Right cardiac atrium (tissue), 5 donors: ENCODE measurements at places on chromosomes 3 and 15. TPM values are rescaled to one million over a fixed set of nuclear protein-coding genes. Genes with fewer than 3 reads are reported as not detected.

The EBLN2 gene
- 1.2 TPM for polyA plus RNA-seq

The CPA3 gene
- 0.11 TPM for polyA plus RNA-seq

The STRC gene
- 0.09 TPM for polyA plus RNA-seq

The TOMM70 gene
- polyA plus RNA-seq = 28.4 TPM

The CBLB gene
- polyA plus RNA-seq = 18.0 TPM

The CX3CR1 gene
- polyA plus RNA-seq = 0.20 TPM

The TMEM158 gene
- 0.20 TPM for polyA plus RNA-seq

The UCN2 gene
- polyA plus RNA-seq = 0.16 TPM

The CCR4 gene
- 0.05 TPM for polyA plus RNA-seq

The CFAP92 gene
- polyA plus RNA-seq = 0.11 TPM

The IL17RC gene
- 40.4 TPM for polyA plus RNA-seq

The LRTM1 gene
- not detected for polyA plus RNA-seq

The VEPH1 gene
- polyA plus RNA-seq = 0.25 TPM

The TRH gene
- polyA plus RNA-seq = not detected

The PLA2G4E gene
- 0.07 TPM for polyA plus RNA-seq

The CATSPER2 gene
- 2.5 TPM for polyA plus RNA-seq

The CCDC39 gene
- polyA plus RNA-seq = not detected

The UROC1 gene
- not detected for polyA plus RNA-seq

The TLR9 gene
- 0.05 TPM for polyA plus RNA-seq

The EMC7 gene
- polyA plus RNA-seq = 109 TPM

The C3orf22 gene
- polyA plus RNA-seq = not detected

The GOLGA6L4 gene
- 1.0 TPM for polyA plus RNA-seq

The CORO2B gene
- 6.9 TPM for polyA plus RNA-seq

The TRIM42 gene
- polyA plus RNA-seq = not detected

The C3orf85 gene
- not detected for polyA plus RNA-seq

The NSMCE3 gene
- 8.1 TPM for polyA plus RNA-seq

The COX5A gene
- 2,062 TPM for polyA plus RNA-seq

The MFSD1 gene
- polyA plus RNA-seq = 21.9 TPM

The XPC gene
- polyA plus RNA-seq = 8.8 TPM

The ADGRG7 gene
- polyA plus RNA-seq = not detected

The TEX264 gene
- 67.8 TPM for polyA plus RNA-seq

The MGLL gene
- 64.9 TPM for polyA plus RNA-seq

The PAQR5 gene
- polyA plus RNA-seq = 0.32 TPM

The ATP13A5 gene
- polyA plus RNA-seq = 0.07 TPM

The UBAP1L gene
- polyA plus RNA-seq = 1.4 TPM

The ST3GAL6 gene
- 22.8 TPM for polyA plus RNA-seq

The MUSTN1 gene
- 152 TPM for polyA plus RNA-seq

The CYP8B1 gene
- 0.02 TPM for polyA plus RNA-seq

The FETUB gene
- polyA plus RNA-seq = 0.07 TPM
